Activated naive CD4-positive, alpha-beta T cell treated with anti-CD3 and anti-CD28 coated beads, Interleukin-2, amount 50 U/mL, for 16 hours (primary cell): ENCODE measurements at places on chromosomes 16 and 17.

GRCh38 chr16:12113523-12114345, 137.2 kb downstream of the SNX29 start:
- DNase-seq, result no peak

- DNase-seq, result no peak
These were observed 26.6 kb downstream of the GOSR2 start for GRCh38 chr17:46949291-46950174.

DNA sequence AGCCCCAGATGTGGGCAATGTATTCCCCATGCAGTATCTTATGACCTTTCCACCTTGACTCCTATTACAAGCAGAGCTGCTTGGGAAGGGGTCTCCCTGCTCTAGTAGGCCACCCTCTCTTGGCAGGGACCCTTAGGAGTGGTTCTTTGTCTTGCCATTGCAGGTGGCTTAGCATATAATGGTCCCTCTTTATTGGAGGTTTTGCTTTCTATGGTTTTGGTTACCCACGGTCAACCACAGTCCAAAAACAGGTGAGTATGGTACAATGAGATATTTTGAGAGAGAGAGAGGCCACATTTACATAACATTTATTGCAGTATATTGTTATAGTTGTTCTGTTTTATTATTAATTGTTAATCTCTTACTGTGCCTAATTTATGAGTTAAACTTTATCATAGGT, 472.8 kb upstream of the ASIC2 start:
- no peak for DNase-seq

- DNase-seq, result no peak
These were observed 45.0 kb downstream of the B9D1 start for GRCh38 chr17:19317359-19318095.

- no peak for DNase-seq
These were observed 701 bp downstream of the PIPOX start for GRCh38 chr17:29043539-29044145.

- DNase-seq, result no peak
These were observed 247.0 kb downstream of the CHD9NB start for GRCh38 chr16:52805559-52806168.

GRCh38 chr16:2500918-2501750, 12.6 kb upstream of the ATP6V0C start:
- DNase-seq, result peak; percentile 81

GRCh38 chr16:81661082-81661481, 118.0 kb upstream of the PLCG2 start:
- no peak for DNase-seq

DNA sequence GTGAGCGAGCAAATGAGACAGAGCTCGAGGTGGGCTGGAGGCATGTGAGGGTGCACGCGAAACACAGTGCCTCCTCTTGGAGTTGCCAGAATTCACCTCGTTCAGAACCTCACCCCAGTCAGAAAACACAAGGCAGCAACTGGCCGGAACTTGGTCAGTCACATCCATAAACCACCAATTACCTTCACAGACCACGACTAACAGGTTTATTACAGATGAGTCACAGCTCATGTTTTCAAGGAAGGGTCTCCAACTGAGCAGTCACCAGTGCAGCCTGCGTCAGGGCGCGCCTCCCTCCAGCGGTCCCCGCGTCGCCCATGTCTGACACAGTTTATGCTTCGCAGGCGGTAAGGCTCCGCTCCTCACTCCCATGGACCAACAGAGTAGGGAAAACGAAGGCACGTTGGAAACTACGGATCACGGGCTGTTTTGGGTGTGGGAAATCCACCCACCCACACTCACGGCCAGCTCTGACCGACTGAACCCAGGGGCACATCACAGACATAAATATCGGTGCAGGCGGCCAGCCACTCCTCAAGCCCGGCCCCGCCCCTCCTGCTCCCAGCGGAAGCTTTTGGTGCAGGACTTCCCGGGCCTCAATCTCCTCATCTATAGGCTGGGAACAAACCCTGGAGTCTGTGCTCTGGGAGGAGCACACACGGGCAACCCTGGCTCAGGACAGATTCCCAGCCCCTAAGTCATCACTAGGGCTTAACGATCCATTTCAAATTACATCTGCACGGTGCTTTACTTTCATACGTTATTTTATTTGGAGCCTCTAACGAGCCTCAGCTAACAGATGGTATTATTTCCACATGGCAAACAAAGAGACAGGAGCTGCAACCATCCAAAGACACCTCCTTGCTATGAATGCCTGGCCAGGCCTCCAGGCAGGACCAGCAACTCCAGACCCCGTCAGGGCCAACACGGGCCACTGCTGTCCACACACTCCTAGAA, 126.3 kb downstream of the ZNF778 start:
- no peak for DNase-seq

DNA sequence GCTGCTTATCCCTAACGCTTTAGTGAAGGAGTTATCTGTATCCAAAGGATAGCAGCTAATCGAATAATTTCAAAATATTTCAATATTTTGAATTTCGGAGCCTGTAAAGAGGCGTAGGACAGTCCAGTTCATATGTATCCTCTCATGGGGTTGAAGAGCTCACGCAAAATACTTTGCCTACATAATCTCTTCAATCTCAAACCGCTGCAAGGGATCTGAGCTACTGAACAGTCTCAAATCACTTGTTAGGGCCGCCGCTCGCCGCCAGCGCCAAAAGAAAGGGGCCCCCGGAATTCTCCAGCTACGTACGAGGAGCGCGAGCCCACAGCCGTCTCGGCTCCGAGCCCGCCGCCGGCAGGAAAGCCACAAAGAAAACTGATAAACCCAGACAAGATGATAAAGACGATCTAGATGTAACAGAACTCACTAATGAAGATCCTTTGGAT, 601 bp upstream of the RFWD3 start:
- DNase-seq, result no peak

DNA sequence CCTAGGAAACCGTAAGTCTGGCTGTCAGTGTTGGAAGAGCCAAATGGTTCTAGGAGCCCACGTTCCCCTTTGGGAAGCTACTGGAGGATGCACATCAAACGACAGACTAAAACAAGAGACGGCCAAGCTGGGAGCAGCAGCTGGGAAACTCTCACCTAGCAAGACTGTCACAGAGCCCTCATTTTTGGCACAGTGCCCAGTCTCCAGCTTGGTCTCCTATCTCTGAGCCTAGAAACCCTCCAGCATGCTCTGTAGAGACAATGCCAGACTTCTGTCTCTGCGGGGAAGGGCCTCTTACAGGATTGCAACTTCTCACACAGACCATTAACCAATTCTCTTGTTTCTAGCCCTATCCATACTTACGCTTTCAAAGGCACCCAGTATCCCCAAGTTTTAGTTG, 23.5 kb downstream of the GTF3C1 start:
- no peak for DNase-seq

DNA sequence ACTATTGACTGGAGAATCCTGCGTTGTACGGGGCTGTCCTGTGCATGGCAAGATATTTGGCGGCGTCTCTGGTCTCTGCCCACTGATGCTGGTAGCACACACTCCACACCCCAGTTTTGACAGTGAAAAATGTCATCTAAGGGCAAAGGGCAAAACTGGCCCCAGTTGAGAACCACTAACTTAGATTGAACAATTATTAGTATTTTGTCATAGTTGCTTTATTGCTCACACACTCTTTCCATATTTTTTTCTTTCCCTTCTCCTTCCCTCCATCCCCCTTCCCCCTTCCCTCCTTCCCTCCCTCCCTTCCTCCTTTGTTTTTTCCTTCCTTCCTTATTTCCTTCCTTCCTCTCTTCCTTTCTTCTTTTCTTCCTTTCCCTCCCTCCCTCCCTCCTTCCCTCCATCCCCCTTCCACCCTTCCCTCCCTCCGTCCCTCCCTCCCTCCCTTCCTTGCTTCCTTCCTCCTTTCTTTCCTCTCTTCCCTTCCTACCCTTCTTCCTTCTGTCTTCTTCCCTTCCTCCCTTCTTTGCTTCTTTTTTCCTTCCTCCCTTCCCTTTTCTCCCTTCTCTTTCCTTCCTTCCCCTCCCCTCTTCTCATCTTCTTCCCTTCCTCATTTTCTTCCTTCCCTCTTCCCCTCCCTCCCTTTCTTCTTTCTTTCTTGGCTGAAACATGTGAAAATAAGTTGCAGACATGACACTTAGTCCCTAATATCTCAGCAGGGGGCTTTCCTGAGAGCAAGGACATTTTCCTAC, 5.5 kb downstream of the SHISA9 start:
- DNase-seq, result no peak

- no peak for DNase-seq
These were observed 81.6 kb downstream of the KLHDC4 start for GRCh38 chr16:87684106-87684677.

DNA sequence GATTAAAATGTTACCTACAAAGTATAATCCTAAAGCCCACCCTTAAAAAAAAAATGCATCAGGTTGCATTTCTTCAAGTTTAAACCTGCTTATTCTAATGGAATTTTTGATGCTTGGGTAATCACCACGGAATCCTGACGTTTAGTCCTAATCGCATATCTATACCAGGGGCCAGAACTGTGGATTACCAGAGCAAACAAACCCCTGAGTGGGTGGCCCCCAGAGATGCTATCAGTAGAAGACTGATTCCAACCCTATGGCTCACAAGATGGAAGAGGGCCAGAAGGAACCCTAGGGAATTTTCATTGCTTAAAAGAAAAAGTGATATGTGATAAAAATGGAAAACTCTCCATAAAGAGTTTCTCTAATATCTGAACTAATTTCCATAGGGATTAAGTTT, 152.2 kb upstream of the NOG start:
- DNase-seq, result no peak

- no peak for DNase-seq
These were observed 47.1 kb upstream of the SDK2 start for GRCh38 chr17:73691321-73691766.

DNA sequence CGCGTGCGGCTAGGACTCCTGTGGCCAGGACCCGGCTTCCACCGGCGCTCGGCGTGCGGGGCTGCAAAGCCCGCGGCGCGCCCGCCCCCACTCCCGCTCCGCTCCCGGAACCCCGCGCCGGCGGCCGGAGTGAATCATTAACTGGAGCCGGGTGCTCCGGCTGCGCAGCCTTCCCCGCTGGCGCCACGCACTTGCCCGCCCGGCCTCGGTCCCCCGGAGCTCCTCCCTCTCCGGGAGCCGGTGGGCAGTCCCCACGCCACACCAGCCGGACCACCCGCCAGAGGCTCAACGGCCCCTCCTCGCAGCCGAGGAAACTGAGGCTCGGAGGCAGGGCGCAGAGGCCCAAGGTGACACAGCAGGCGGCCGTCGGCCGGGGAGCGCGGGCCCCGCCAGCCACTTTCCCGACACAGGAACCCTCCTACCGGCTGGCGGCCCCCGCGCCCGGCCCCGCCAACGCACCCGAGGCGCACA, 580 bp downstream of the BCAR1 start:
- no peak for DNase-seq

DNA sequence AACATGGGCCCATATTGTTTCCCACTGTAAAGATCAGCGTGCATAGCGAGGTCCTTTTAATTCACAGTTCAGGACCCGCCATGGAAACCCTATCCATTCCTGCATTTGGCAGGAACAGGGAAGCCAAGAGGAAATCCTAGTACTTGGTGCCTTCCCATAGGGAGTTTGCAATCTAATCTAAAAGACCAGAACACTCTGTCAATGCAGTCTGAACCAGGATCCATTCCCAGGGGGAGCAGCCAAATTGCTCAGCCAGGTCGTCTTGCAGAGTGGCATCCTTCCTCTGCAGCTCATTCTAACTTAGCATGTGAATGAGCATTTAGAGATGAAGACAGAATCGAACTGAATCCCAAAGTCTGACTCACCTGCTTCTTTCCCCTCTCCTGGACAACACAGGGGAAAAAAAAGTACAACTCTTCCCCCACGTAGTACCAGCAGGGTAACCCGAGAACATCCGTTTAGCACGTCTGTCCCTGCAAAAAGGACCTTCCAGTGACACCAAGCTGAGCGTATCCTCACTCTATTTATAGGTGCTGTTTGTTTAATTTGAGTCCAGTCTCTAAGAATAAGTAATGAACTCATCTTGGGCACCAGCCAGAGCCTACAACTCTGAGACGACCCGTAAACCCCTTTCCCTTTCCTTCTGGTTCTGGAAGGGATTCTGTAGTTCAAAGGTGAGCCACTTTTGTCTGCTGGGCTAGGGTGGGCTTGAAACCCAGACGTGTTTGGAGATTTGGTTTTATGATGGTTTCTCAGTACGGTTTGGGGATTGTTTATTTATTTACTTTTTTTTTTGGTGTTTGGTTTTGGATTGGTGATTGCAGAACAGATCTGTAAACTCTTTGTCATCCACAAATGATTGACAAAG, 74.5 kb downstream of the ERCC4 start:
- DNase-seq, result no peak

DNA sequence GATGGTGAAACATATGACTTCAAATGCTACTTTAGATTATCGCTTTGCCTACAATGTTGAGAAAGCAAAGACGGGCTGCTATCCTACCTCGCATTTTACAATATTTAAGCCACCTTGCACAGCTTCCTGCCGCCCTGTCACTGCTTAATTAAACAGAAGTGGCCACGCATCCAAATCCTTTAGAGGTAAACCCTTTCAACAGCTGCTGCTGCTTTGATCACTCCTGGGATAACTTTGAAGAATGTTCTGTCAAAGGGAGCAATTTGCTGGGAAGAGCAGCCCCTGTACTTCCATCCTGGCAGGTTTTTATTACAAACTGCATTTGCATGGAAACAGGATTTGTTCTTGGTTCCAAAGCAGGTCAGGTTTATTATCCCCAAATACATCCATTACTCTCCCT, 24.2 kb upstream of the SSTR2 start:
- DNase-seq, result no peak

DNA sequence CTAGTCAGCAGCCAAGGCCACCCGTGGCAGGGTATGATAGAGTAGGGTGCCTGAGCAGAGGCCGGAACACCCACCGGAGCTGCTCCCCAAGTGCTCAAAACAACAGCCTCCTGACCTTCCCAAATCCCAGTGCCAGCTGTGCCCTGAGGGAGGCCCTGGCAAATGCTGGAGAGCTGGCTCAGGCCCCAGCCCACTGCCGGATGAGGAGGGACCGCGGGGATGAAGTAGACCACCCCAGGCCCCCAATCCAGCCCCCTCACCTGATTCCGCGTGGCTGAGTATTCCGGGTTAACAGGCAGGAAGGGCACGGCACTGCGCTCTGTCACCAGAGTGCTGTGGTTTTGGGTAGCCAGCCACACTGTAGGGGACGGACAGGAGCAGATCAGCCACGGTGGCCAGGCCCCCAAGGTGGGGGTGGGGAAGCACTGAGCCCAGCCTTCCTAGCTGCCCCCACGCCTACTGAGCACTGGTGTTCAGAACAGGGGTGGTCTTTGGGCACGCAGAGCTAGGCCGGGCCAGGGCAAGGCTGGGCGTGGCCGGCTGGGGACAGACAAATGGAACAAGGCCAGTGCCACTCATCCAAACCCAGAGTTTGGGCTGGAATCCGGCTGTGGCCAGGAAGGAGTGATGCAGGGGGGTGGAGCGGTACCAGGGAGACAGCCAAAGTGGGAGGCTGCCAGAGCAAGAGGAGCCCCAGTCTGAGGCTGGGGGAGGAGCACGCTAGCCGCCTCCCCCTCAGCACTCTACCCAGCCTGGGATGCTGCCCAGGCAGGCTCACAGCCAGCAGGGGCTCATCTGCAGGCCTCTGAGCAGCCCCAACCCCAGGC, 9.1 kb downstream of the TP53I13 start:
- no peak for DNase-seq

DNA sequence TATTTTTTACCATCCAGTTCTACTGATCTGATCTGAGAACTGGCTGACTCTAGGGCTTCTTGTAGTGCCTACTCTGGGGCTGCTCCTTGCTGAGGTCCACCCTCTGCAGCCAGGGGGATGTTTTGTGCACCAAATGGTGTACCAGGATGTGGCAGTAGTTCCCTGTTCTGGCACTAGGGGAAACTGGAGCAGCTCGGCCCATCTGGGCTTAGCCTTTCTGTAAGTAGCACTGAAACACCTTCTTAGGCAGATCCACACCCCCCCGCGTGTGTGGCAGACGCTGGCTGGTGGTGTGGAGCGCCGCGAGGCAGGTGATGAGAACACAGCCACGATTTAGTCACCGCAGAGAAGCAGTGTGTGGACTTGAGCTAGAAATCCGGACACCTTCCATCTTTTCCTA, 17.0 kb downstream of the DUSP14 start:
- DNase-seq, result no peak
